Sigmoid colon (tissue), 7 donors: ENCODE measurements at places on chromosomes 7 and 10. TPM values are rescaled to one million over a fixed set of nuclear protein-coding genes. Genes with fewer than 3 reads are reported as not detected.

Gene SSC4D
- polyA plus RNA-seq: 0.47 TPM

Gene TLX1
- polyA plus RNA-seq: 0.07 TPM

Gene SPDYE11
- polyA plus RNA-seq: not detected

Gene UTF1
- not detected for polyA plus RNA-seq

Gene CHST3
- 3.6 TPM for polyA plus RNA-seq

Gene PHKG1
- polyA plus RNA-seq: 0.60 TPM

Gene LRIT1
- not detected for polyA plus RNA-seq

Gene C10orf105
- not detected for polyA plus RNA-seq

Gene CYP3A5
- polyA plus RNA-seq: 13.6 TPM

Gene ZNF804B
- not detected for polyA plus RNA-seq

Gene KCNH2
- 1.2 TPM for polyA plus RNA-seq

Gene PLAU
- 9.9 TPM for polyA plus RNA-seq

Gene SUGCT
- polyA plus RNA-seq: 16.8 TPM

Gene TYW1B
- 1.4 TPM for polyA plus RNA-seq

Gene MMP21
- 0.07 TPM for polyA plus RNA-seq
